ENCODE measurements at places on chromosomes 5 and 9.
A peak's percentile ranks its signal among the peaks of the same experiment; 100 is the strongest.

DNA sequence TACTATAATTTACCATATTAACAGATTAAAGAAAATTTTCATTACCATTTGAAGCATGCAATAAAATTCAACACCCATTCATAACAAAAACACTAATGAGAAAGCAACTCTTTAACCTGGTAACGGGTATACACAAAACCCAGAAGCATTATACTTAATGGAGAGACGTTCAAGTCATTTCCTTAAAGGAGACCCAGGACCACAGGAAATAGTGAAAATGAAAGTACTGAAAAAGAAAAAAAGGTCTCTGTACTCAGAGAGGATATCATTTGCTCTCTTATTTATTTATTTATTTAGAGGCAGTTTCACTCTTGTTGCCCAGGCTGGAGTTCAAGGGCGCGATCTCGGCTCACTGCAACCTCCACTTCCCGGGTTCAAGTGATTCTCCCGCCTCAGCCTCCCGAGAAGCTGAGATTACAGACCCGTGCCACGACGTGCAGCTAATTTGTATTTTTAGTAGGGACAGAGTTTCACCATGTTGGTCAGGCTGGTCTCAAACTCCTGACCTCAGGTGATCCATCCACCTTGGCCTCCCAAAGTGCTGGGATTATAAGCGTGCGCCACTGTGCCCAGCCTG, 61.6 kb downstream of the SETX start:
- H3K4me3 ChIP-seq: no peak overlapping the region
- no peaks in the 10 kb centered on the region for H3K4me1 ChIP-seq
- H3K27me3 ChIP-seq: no peaks in the 10 kb centered on the region
- peaks cover 65% of the 10 kb centered on the region for H3K36me3 ChIP-seq
- DNase-seq: peak; percentile 65
- H3K27ac ChIP-seq: no peak overlapping the region

GRCh38 chr5:112861638-112861985, 525 bp downstream of the SRP19 start:
- H3K4me1 ChIP-seq: peaks cover 26% of the 10 kb centered on the region
- H3K27ac ChIP-seq: peak overlapping the region; percentile 95
- peak overlapping the region; percentile 97 for H3K4me3 ChIP-seq
- no peak for DNase-seq
- peaks cover 22% of the 10 kb centered on the region for H3K36me3 ChIP-seq

DNA sequence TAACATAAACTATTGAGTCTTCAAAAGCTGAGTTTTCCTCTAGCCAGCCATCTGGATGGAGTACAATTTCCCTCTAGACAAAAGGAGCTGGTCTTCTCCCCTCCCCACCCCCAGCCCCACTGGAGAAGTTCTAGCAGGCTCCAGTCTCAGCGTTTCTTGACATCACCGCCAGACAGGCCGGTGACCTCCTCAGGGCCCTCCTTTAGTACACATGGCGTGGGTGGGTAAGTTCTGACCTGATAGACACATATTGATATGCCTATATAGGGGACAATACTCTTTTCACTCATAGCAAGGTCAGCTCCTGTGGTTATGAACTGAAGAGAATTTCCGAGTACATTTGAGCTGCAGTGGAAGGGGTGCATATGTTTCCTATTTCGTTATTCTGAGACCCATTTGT, 27.2 kb downstream of the DNAI1 start:
- H3K27ac ChIP-seq: no peak overlapping the region
- no peak for DNase-seq
- no peaks in the 10 kb centered on the region for H3K36me3 ChIP-seq
- peaks cover 12% of the 10 kb centered on the region for H3K27me3 ChIP-seq
- no peaks in the 10 kb centered on the region for H3K4me1 ChIP-seq

- no peak for DNase-seq
- peaks cover 10% of the 10 kb centered on the region for H3K27me3 ChIP-seq
- H3K4me3 ChIP-seq: no peak overlapping the region
- no peaks in the 10 kb centered on the region for H3K36me3 ChIP-seq
These were observed 189.2 kb downstream of the TSSK1B start for GRCh38 chr5:113245427-113246225.

DNA sequence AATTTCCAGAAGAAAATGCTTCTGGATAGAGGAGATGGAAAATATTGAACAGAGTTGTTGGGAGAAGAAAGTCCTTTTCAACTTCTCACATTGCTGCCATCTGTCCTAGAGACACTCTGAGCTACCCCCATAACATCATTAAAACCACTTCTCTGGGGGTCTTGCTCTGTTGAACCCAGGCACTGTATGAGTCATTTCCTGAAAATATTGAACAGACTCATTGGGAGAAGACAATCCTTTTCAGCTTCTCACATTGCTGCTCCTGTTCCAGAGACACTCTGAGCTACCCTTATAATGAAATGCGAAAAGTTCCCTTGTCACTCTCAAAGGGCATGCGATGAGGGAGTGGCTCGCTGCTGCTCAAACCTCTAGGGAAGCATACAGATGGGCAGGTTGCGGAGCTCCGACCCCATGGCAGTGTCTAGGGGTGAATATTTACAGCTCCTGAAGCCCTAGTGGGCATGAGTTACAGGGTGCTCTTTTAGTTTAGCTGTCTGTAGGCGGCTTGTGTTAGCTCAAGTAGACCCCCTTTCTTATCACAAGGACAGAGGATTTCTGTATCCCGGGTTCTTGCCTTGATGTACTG, 90.7 kb downstream of the CDKN2A start:
- no peak for DNase-seq
- no peak overlapping the region for H3K27ac ChIP-seq
- peaks cover 2% of the 10 kb centered on the region for H3K36me3 ChIP-seq
- no peaks in the 10 kb centered on the region for H3K4me1 ChIP-seq
- no peaks in the 10 kb centered on the region for H3K27me3 ChIP-seq
- no peak overlapping the region for H3K4me3 ChIP-seq

DNA sequence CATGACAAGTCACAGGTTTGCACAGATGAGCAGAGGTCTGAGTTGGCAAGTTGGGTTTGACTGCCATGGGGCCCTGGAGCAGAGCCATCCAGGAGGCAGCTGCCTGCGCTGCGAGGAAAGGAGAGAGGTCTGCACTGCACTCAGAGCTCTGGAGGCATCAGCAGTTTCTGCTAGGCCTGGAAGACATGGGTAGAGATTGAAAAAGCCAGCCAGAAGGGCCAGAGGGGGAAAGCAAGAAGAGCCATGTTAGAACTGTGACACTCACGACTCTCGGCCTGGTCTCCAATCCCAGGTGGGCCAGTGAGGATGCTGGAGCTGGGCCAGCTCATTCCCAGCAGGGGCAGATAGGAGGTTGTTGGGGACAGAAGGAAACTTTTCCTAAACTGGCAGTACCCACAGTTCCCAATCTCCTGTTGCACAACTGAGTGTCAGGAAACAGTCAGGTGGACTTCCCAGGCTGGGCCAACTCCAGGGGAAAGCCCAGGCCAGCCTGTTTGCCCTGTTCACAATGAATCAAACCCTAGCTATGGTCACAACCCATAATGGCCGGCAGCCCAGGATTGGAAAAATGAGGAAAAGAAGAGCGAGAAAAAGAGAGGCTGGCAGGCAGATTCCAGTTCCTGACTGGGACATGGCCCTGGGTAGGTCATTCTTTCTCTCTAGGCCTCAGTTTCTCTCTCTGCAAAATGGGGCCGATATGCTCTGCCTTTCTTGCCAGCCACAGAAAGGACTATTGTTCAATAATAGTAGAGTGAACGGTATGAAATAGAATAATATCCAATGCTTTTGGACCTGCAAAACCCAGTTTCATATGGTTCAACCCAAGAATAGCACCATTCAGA, 7.8 kb upstream of the ORM1 start:
- H3K4me3 ChIP-seq: no peak overlapping the region
- no peak overlapping the region for H3K27ac ChIP-seq
- H3K4me1 ChIP-seq: no peaks in the 10 kb centered on the region
- H3K36me3 ChIP-seq: no peaks in the 10 kb centered on the region
- no peak for DNase-seq
- no peaks in the 10 kb centered on the region for H3K27me3 ChIP-seq

DNA sequence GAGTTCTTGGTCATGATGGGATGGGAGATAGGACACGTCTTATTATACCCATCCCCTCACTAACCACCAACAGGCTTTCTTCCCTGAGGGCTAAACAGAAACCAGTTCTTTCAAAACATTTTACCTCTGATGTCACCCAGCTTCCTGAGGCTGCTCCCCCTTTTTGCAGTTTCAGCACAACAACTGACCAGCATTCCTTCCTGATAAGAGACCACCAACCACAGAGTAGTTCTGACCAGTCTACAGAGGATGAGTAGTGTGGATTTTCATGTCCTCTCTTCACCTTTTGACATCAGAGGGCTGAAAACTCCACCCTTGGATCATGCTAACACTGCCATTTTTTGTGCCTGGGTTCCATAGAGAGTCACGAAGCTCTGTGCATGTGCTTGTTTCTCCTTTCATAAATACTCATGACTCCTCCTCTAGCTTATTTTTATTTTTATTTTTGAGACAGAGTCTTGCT, 82.6 kb downstream of the OSTF1 start:
- H3K4me1 ChIP-seq: peaks cover 3% of the 10 kb centered on the region
- H3K4me3 ChIP-seq: no peak overlapping the region
- H3K36me3 ChIP-seq: peaks cover 2% of the 10 kb centered on the region

DNA sequence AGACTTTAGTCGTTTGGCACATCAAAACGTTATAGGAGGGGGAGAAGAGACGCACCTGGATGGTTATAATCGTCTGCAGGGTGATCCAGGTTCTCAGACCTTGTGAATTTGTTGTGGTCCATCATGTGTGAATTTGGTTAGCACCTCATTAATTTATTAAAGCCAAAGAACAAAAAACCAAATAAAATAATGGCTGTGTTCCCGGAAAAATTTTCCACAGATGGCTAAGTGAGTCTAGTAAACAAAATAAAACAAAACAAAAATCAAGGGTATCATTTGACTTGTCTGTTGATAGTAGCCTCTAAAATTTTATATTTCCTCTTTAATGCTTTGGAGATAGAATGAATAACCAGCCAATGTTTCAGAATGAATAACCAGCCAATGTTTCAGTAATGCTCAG, 119.7 kb downstream of the ACTBL2 start:
- no peak overlapping the region for H3K27ac ChIP-seq
- no peak overlapping the region for H3K4me3 ChIP-seq
- H3K4me1 ChIP-seq: no peaks in the 10 kb centered on the region
